ENCODE measurements at places on chromosomes 3 and 15.

DNA sequence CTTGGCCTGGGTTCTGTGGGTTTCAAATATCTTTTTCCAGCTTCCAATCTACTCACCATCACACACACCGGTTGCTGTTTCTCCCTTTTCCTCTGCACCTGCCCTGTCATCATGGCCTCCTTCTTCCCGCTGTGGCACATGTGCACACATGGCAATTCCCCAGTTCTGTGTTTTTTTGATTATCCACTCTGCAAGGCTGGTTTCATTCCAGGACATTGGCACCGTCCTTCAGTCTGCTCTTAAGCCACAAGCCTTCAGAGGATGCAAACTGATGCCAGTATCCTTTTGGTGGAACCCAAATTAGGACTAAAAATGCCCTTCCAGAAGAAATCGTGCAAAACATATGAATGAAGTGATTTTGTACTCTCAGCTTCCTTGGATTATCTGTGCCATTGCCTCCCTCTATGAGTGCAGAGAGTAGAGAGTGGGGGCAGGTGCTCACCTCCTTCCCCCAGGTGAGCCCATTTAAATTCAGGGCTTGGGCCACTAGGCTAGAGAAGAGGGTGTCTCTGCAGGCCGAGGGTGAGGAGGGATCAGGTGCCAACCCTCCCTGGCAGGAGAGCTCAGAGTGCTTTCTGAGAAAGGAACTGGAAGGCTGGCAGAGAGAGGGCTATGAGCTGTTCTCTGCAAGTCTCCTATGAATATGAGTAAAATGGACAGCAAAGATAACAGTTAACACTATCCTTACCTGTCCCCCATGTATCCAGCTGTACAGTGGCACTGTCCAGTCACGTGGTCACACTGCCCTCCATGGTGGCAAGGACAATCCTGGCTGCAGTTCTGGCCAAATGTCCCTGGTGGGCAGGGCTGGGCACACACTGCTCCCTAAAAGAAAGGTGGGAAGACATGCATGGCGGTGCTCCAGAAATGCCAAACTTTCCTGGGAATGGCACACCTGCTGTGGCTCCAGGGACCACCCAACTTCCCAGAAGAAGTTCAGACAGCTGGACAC lies 100.8 kb downstream of the RAB11A start:
- DNase-seq: no peak

GRCh38 chr3:14803101-14803980 lies 15.4 kb upstream of the FGD5 start:
- DNase-seq: no peak

DNA sequence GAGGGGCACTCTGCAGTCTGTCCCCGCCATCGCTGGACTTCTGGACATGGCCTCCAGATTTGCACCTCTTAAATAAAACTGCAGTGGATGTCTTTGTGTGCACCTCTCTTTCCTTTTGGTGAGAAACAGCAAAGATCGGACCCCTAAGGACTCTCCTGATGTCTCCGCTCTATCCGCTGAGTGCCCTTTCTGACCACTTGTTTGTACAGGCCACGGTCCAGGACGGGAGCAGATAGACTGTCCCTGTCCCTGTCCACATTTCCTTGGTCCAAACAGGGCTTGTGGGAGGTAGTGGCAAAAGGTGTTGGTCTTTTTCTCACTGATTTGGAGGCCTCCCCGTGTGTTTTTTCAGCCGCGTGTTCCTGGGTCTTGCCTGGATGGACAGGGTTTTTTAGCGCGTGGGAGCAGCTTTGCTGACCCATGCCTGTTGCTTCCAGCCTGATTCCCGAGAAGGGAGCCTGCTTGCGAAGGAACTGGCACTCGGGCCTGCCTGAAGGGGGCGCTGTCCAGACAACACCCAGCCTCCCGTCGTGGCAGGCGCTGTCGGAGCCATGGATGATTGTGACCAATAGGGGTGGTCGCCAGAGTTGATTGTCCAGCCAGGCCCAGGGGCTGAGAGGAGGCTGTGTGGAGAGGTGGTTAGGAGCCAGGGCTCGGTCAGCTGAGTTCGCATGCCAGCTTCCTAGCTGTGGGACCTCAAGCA lies 13.2 kb upstream of the STAB1 start:
- DNase-seq: peak; percentile 36

- DNase-seq: no peak
Observed at GRCh38 chr3:8481380-8481779, 20.2 kb upstream of the LMCD1 start.

- DNase-seq: no peak
Observed at GRCh38 chr3:54530944-54531343, 396.9 kb downstream of the LRTM1 start.

DNA sequence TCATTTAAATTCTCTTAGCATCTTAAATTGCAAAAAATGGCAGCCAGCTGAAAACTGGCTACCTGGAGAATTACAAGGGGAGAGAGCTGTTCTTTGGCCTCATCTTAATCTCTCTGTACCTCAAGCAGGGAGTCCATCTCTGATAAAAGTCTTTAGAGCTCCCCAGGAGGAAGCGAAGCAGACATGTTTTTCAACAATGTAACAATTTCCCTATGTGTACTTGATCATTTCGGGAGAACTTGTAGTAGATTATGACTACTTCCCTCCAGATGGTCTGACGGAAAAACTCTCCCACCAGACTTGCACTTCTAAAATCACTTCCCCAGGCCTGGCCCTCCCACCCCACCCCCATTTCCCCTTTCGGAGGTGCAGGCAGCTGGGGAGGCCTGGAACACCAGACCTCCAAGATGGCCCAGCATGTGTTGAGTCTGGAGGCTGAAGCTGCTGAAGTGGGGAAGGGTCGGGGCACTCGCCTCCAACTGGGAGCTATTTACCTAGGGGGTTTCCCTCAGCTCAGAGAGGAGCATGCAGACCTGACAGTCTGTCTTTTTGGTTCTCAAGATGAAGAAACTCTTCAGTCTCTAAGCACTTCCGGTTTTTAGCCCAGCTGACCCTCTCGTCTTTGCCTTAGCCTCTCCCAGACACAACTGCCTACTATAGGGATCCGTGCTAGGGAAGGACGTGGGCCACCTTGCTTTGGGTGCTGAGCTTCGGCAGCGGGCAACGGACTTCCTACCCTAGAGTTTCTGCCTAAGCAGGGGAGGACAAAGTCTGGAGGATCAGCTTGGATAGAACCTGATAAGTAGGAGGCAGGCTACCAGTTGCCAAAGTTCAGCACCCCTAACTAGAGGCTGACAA lies 164.0 kb upstream of the TBL1XR1 start:
- DNase-seq: no peak

DNA sequence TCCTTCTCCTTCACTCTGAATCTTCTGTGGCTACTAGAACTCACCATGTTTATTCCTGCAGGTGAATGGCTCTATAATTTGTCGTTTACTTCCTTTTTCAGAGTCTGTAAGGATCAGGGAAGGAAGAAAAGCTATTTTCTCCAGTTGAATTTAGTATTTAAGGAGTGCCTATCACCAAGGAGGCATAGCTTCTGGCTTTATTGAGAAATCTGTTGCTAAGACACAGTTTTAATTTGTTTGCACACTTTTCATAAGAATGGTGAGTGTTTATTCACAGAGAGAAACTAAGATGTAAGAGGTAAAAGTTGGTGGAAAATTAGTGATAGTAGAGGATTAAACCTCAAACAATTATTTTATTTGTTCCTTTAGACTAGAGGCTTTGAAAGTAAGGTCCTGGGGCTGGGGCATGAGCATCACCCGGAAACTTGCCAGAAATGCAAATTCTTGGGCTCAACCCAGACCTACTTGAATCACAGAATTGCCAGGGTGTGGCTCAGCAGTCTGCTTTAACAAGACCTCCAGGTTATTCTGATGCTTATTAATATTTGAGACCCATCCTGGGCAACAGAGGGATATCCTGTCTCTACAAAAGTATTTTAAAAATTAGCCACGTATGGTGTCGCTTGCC lies 461.3 kb downstream of the AGBL1 start:
- no peak for DNase-seq

DNA sequence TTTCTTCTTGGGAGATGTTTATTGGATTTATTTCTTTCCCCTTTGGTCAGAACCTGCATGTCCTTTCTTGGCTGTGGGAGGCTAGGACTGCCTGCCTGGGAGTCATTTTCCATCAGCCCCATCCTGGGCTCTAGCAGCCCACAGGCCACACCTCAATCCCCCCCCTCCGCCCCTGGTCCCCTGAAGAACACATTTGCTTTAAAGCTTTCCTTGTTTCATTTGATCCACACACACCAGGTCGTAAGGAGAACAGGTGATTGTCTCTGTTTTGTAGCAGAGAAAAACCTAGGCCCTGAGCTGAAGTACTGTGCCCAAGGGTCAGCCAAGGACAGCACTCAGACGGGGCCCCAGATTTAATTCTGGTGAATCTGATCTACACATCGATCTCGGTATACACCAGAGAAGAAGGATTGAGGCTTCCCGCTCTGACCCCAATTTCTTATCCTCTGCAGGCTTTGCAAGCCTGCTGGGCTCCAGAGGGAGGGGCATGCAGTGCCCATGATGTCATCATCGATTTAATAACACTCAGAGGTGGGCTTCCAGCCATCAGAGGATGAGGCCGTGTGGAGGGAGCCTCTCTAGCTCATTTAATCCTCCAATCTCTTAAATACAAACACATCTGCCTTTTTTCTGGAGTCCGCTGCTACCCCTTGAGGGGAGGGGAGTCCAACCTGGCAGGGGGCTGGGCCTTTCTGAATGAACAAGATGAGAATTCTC lies 1.7 kb upstream of the CLN6 start:
- no peak for DNase-seq

DNA sequence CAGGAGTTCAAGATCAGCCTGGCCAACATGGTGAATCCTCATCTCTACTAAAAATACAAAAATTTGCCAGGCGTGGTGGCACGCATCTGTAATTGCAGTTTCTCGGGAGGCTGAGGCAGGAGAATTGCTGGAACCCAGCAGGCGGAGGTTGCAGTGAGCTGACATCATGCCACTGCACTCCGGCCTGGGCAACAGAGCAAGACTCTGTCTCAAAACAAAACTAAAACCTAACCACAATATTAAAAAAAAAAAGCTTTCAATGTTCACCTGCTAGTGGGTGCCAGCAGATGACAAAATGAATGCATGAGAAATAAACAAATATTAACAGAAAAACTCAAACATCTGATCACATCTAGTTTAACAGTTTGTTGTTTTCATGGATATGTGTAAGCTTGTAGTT lies 9.0 kb downstream of the SLC24A1 start:
- no peak for DNase-seq

DNA sequence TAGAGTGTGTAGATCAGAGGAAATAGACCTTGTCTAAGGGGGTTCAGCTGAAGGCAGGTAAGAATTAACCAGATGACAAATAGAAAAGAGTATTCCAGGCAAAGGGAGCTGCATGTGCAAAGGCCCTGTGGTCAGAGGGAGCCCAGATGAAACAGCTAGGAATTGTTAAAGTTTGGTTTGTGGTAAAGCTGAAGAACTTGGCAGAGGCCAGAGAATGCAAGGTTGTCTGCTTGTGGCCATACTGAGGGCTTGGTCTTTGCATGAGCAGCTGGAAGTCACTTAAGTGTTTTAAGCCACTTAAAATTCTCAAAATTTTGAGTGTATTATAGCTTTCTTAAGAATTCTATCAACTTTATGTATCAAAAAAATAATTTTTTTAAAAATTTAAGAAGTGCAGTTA lies 116.5 kb downstream of the NEK10 start:
- no peak for DNase-seq

GRCh38 chr15:45521596-45522327 lies 793 bp downstream of the SLC30A4 start:
- DNase-seq: no peak

DNA sequence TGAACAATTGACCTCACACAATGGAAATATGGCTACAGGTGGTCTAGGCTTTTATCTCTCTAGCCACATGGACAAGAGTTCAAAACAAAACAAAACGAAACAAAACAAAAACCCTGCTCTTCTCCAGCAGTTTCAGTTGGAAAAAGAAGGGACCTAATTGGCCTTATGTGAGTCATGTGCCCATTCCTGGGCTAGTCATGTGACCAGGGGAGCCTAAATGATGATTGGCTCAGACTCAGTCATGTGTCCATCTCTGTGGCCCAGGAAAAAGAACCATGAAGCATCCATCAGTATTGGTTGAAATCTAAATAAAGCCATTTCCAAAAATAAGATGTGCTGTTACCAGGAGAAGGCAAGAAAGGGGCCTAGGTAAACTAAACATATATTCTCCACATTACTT lies 96.8 kb downstream of the ANXA2 start:
- no peak for DNase-seq

GRCh38 chr15:72685301-72685924 lies 569 bp downstream of the HIGD2B start:
- peak; percentile 25 for DNase-seq

- DNase-seq: no peak
Observed at GRCh38 chr15:85016275-85016674, 34.6 kb downstream of the PDE8A start.

DNA sequence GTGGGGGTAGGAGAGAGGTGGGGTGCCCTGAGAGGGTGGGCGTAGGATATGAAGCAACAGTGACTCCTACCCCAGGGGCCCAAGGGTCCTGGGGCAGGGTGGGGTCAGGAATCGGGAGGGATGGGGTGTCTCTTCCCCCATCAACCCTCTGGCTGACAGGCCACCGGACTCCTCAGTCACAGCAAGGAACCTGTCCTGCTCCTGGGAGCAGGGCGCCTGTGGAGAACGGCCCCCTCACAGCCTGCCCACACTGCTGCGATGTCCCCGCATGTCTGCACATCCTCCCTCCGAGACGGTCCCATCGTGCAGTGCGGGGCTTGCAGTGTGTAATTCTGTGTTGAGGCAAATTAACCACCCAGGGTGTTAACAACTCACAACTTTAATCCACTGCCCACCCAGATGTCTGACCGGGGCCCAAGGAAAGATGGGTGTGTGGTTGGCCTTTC lies 2.7 kb downstream of the TM4SF19 start:
- DNase-seq: no peak

GRCh38 chr3:69772152-69772867 lies 33.0 kb downstream of the MITF start:
- no peak for DNase-seq

GRCh38 chr15:41259546-41260189 lies 28.6 kb downstream of the CHP1 start:
- DNase-seq: no peak

DNA sequence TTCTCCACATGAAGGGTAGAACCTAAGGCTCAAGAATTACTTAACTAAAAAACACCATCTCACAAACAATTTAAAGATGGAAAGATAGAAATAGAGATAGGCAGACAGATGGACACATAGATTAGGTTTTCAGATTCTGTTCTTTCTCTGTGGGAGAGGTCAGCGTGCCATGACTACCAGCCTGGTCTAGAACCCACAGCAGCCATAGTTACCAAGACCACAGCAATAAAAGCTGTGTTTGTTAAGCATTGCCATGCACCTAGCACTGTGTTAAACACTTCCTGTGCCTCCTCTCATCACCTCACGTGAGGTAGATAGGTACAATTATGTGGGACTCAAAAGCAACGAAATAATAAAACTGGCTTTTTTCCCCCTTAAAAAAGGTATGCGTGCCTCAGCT lies 83.1 kb upstream of the TSEN2 start:
- no peak for DNase-seq

- peak; percentile 42 for DNase-seq
Observed at GRCh38 chr15:73994912-73995622, 551 bp downstream of the PML start.

DNA sequence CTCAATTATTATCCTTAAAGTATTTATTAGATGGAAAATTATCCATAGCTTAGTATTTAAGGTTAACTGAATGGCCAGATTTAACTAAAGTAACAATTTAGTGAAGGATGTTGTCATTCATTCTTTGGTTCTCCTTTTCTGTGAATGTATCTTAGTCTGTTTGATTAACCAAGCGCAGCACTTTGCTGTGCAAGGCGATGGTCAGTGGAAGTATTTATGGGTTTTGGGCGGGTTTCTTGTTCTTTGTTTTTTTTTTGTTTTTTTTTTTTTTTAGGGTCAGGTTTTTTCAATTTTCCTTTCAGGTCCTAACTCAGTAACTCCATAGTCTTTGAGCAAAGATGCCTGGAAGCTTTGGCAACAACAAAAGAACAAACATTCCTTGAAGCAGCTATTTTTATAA lies 328.8 kb downstream of the PTPRG start:
- no peak for DNase-seq
